ENCODE measurements at places on chromosomes 11 and 22.

DNA sequence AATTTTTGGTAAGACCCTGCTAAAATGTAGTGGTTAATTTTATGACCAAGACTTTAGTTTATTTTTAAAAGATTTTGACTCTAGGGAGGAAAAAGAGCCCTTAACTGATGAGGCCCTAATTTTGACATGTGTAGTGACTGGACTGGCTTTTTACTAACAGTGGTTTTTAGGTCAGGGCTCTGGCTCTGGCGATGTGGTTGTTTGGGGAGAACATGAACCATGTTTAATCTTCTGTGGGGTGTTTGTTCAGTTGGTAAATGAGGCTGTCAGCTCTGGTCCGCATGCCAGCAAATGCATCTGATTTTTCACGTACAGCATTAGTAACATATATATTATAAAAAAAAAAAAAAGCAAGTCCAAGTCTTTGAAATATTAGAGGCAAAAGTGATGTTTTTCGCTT, 104.3 kb downstream of the EXT2 start:
- no peak overlapping the region for H3K27ac ChIP-seq
- H3K4me1 ChIP-seq, result no peaks in the 10 kb centered on the region
- peaks cover 52% of the 10 kb centered on the region for H3K36me3 ChIP-seq
- no peak for DNase-seq

DNA sequence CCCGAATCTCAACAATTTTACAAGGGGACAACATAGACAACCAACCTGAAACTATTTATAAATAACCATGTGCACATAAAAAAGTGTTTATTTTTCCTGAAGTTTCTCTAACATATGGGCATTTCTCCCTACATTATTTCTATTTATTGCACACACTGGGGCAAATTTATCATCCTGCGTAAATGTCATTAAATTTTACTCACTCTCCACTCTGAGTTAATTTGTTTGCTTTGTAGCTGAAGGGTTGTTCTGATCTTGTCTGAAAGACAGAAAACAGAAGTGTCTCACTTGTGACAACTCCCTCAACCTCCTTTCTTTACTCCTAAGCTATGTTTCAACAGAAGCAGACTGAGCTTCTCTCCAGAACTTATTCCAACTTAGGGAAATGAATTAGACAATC, 194.2 kb downstream of the HIPK3 start:
- DNase-seq, result no peak
- no peaks in the 10 kb centered on the region for H3K4me1 ChIP-seq
- no peaks in the 10 kb centered on the region for H3K36me3 ChIP-seq

DNA sequence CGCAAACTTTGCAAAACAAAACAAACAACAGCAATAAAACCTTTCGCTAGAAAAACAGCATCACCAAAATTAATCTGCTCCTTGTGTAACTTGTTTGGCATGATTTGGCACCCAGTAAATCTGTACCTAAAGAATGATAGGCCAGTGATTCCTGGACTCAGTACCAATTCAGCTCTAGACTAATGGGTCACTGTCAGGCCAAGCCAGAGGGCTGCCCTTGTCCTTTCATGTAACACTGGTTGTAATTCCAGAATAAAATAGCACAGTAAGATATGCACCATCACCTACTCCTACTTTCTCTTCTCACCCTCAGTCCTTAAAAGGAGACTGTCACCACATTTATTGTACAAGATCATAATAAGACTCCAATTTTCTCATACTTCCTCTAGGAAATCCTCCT, 341.6 kb upstream of the PITPNB start:
- DNase-seq, result no peak
- H3K36me3 ChIP-seq, result no peaks in the 10 kb centered on the region
- H3K27me3 ChIP-seq, result peaks cover 23% of the 10 kb centered on the region
- no peak overlapping the region for H3K4me3 ChIP-seq

- no peaks in the 10 kb centered on the region for H3K4me1 ChIP-seq
- DNase-seq, result no peak
- H3K27ac ChIP-seq, result no peak overlapping the region
- H3K4me3 ChIP-seq, result no peak overlapping the region
Observed at GRCh38 chr11:109644152-109644551, 222.2 kb downstream of the C11orf87 start.

- H3K27me3 ChIP-seq, result no peaks in the 10 kb centered on the region
- peaks cover 59% of the 10 kb centered on the region for H3K36me3 ChIP-seq
- DNase-seq, result peak; percentile 66
Observed at GRCh38 chr11:88337987-88338668, 592 bp upstream of the CTSC start.

GRCh38 chr11:46363455-46364005, 16.3 kb downstream of the DGKZ start:
- peaks cover 46% of the 10 kb centered on the region for H3K4me1 ChIP-seq
- no peaks in the 10 kb centered on the region for H3K27me3 ChIP-seq
- H3K27ac ChIP-seq, result no peak overlapping the region
- no peak for DNase-seq
- no peak overlapping the region for H3K4me3 ChIP-seq

DNA sequence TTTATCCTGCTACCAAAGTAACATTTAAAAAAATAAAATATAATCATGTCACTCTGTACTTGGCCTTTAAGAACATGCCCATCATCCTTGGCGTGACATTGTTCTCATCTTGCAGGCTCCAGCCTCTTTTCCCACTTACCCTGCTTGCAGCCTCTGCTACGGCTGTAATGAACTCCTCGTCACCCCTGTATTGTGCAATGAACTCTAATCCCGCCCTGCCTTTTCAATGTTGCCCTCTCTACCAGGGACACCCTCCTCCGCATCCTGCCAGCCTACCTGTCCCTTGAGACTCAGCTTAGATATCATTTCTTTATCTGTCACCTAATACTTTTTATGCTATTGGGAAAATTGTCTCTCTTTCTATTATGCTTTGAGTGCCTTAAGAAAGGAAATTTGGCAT, 12.6 kb upstream of the MMP20 start:
- no peak for DNase-seq
- peaks cover 15% of the 10 kb centered on the region for H3K27me3 ChIP-seq
- no peaks in the 10 kb centered on the region for H3K36me3 ChIP-seq
- no peak overlapping the region for H3K4me3 ChIP-seq

DNA sequence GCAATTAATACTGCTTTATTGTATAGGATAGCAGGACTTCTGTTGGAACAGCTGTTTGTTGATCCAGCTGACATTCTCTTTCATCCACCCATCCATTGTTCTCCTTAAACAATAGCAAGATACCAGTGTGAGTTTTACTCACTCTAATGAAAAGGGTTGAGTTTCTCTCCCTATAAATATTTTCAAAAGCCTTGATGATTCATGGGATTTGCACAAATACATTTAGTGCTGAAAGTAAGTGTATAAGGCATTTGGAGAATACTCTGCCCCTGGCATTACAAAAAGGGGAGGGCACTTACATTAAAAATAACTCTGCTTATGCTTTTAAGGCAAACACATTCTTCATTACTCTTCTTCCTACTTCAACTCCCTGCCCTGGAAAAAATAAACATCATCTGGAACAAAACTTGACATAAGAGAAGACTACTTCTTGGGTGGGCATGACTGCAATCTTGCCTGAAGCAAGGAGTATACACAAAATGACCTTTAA, 634.9 kb downstream of the METTL15 start:
- H3K36me3 ChIP-seq, result no peaks in the 10 kb centered on the region
- no peak for DNase-seq
- H3K27ac ChIP-seq, result no peak overlapping the region

- H3K4me1 ChIP-seq, result no peaks in the 10 kb centered on the region
- no peak overlapping the region for H3K4me3 ChIP-seq
- H3K27me3 ChIP-seq, result no peaks in the 10 kb centered on the region
- H3K36me3 ChIP-seq, result no peaks in the 10 kb centered on the region
- no peak for DNase-seq
- no peak overlapping the region for H3K27ac ChIP-seq
Observed at GRCh38 chr11:114784891-114785290, 106.6 kb downstream of the NXPE2 start.

DNA sequence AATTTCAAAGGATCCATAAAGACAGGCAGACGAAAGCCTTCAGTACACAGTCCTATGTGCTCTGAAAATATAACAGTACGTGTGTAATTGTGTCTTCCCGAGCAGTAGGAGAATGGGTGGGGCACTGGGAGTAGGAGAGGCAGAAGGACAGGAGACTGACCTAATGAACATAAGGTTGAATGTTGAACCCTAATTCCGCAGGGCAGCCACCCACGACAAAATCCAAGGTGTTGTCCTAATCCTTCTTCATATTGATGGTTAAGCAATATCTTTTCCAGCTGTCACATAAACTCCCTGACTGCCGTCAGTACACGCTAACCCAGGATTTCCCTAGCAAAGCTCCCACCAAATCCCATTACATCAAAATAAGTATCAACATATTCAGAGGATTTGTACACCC, 34.5 kb downstream of the SPATA19 start:
- H3K4me3 ChIP-seq, result no peak overlapping the region
- peaks cover 8% of the 10 kb centered on the region for H3K27me3 ChIP-seq
- no peak overlapping the region for H3K27ac ChIP-seq
- no peak for DNase-seq

DNA sequence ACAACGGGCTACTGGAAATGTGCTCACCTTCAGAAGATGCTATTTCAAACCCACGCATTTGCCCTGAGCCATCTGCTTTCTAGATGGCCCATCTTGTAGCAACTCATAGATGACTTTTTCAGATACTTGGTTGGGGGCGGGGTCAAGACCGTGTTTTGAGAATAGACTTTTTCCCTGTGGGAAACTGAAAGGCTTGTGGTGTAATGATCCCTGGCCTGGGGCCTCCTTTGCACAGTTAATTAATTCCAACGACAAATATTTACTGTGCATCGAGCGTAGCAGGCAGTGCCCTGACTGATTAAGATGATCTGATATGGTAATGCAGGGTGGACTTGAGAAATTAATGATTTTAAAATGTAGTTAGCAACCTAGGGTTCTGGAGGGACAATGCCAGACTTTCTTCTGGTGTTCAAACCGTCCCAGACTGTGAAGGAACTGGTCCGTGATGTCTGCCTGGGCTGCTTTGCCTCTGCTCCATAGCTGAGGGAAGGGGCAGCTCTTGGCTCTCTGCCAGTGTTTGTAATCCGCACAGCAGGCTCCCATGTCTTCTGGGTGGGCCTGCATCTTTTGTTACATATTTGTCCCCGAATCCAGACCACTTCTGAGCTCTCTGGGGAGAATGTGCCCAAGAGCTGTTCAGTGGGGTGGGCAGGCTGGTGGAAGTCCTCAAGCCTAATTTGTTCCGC, 84.8 kb downstream of the ADAMTS15 start:
- H3K27ac ChIP-seq, result no peak overlapping the region
- no peak overlapping the region for H3K4me3 ChIP-seq
- no peaks in the 10 kb centered on the region for H3K4me1 ChIP-seq
- no peak for DNase-seq

Measured in activated CD4-positive, alpha-beta memory T cell treated with anti-CD3 and anti-CD28 coated beads, Interleukin-2, amount 10 ng/mL, durations not matched to agents 7 days and 5 days (primary cell).